Spinal cord (tissue), 10 donors: ENCODE measurements at places on chromosomes 4 and X.

- no peak overlapping the region for H3K27ac ChIP-seq
- no peaks in the 10 kb centered on the region for H3K4me1 ChIP-seq
- peak; percentile 64 for DNase-seq
- no peaks in the 10 kb centered on the region for H3K36me3 ChIP-seq
- no peaks in the 10 kb centered on the region for H3K27me3 ChIP-seq
These were observed 98.8 kb upstream of the IQCM start for GRCh38 chr4:149914119-149915115.

GRCh38 chrX:78754917-78755316 is 7.4 kb downstream of the LPAR4 start:
- no peaks in the 10 kb centered on the region for H3K36me3 ChIP-seq
- no peaks in the 10 kb centered on the region for H3K27me3 ChIP-seq
- H3K4me1 ChIP-seq = no peaks in the 10 kb centered on the region
- DNase-seq = no peak

GRCh38 chrX:55057675-55058249 is 17.1 kb upstream of the PAGE2B start:
- H3K27me3 ChIP-seq = no peaks in the 10 kb centered on the region
- no peaks in the 10 kb centered on the region for H3K4me1 ChIP-seq
- H3K27ac ChIP-seq = no peak overlapping the region
- peak overlapping the region; percentile 9 for H3K4me3 ChIP-seq

GRCh38 chr4:2756691-2757350 is 685 bp upstream of the TNIP2 start:
- peaks cover 21% of the 10 kb centered on the region for H3K4me1 ChIP-seq
- peak overlapping the region; percentile 47 for H3K4me3 ChIP-seq
- H3K27ac ChIP-seq = peak overlapping the region; percentile 75
- DNase-seq = no peak

GRCh38 chr4:78065508-78066192 is 8.5 kb downstream of the FRAS1 start:
- no peak overlapping the region for H3K4me3 ChIP-seq
- H3K27me3 ChIP-seq = no peaks in the 10 kb centered on the region
- H3K27ac ChIP-seq = no peak overlapping the region
- no peak for DNase-seq
- H3K4me1 ChIP-seq = no peaks in the 10 kb centered on the region
